ENCODE measurements at places on chromosomes 4 and X.
A peak's percentile ranks its signal among the peaks of the same experiment; 100 is the strongest.

- no peak for DNase-seq
Observed at GRCh38 chrX:155169881-155170280, 46.4 kb upstream of the VBP1 start.

- DNase-seq = no peak
Observed at GRCh38 chr4:2924286-2924685, 38.9 kb downstream of the NOP14 start.

GRCh38 chr4:176274441-176274840, 5.4 kb upstream of the ASB5 start:
- DNase-seq = no peak

DNA sequence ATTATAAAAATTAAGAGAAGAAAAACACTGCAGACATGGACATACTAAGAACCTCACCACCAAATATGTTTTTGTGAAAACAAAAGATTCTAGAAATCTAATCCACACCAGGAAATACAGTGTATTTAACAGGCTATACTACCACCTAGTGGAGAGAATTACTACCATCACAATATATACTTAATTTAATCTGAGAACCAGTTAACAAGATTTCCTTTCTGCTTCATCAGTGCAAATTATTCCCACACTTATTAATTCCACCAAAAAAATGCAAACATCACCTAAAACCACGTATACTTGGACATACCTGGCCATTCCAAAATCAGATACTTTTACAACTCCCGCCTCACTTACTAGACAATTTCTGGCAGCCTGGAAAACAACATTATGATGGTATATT, 7.0 kb upstream of the TXK start:
- no peak for DNase-seq

GRCh38 chr4:186166852-186167512, 24.4 kb upstream of the CYP4V2 start:
- no peak for DNase-seq

GRCh38 chr4:124123721-124124120, 588.8 kb downstream of the ANKRD50 start:
- DNase-seq = no peak

- DNase-seq = no peak
Observed at GRCh38 chrX:31604629-31605221, 532.9 kb upstream of the FTHL17 start.

- DNase-seq = no peak
Observed at GRCh38 chr4:123632693-123633030, 236.1 kb downstream of the SPRY1 start.

DNA sequence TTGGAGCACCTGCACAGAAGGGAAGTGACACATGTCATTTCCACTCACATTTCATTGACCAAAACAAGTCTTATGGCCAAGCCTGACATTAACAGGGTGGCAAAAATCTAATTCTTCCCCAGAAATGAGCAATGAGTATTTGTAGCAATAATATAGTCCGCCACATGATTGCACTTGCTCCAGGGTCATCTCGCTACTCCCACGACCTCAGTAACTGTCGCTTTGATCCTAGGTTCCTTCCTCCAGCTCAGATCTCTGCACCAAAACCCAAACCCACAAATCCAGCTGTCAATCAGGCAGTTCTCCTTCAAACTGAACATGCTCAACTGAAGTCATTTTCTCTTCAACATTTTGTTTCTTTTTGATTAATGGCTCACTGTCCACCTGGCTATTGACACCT, 25.2 kb upstream of the PTTG2 start:
- DNase-seq = no peak

- DNase-seq = no peak
Observed at GRCh38 chr4:87856816-87857215, 24.0 kb downstream of the MEPE start.

- no peak for DNase-seq
Observed at GRCh38 chrX:42771506-42772335, 6.2 kb downstream of the PPP1R2C start.

DNA sequence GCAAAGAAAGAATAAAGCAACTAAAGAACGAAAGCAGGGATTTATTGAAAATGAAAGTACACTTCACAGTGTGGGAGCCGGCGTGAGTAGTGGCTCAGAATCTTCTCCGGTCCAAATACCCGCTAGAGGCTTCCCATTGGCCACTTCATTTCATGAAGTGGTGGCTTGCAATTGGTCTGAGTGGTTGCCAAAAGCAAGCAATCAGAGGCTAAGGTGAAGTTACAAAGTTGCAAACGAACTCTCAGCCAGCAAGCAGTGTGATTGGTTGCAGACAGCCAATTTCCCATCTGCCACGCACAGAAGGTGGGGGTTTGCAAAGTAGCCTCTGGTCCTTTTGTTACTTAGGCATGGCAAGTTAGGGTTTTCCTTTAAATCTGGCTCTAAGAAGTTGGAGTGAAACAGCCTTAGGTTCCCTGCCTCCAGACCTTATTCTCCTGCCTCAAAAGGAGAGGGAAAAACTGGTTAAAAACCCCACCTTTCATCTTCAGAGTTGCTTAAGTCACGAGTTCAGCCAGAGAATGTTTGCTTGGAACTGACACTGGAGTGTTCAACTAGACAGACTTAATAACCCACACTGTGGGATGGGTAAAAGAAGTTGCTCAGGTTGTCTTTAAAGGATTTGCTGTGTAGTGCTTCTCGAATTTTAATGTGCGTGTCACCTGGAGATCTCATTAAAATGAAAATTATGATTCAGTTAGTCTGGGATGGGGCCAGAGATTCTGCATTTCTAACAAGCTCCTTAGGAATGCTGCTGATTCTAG, 6.9 kb upstream of the CLOCK start:
- no peak for DNase-seq

DNA sequence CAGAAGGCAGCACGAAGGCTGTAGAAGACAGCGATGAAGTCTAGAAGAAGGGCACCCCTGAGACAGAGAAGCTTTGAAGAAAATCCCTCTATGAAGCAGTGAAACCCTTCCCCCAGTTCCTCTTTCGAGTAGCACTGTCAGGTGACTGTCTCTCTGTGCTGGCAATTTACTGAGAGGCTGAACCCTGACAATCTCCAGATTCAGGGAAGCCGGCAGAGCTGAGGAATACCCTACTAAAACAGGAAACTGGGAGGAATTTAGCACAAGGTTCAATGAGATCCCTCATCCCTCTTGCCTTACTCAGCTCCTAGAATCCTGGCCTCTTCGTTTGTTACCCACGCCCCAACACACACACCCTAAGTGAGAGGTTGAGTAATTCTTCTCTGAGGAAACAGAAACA, 239.7 kb upstream of the NOCT start:
- DNase-seq = no peak

DNA sequence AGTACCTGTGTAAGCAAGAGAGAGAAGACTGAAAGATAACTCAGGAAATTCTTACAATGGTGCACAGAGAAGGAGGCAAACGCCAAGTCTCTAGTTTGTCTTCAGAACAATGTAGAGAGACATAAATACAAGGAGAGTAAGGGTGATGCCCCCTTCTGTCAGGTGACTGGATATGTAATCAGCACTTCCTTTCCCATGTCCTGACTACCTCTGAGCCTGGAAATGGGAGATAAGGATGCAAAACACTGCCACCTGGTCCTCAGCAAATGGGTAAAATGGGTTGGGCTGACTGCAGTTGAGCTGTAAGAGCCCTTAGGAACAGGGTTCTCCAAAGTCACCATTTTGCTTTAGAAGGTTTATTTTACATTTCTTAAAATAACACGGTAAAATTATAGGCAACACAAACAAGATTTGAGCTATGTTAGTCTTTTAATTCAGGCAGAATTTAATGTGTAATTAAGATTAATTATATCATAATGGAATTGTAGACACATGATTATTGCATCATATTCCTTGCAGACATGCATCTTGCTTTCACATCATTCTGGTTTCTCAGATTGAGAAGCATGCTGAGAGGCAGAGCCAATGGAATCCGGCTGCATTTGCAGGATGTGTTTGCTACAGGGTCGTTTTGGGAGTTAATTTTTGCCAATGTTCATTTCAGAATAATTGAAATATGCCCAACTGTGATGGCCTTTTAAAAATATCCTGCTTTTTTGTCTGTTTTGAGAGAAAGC, 37.2 kb upstream of the ARX start:
- DNase-seq = no peak

- peak; percentile 58 for DNase-seq
Observed at GRCh38 chr4:40924096-40924792, 174.5 kb downstream of the NSUN7 start.

GRCh38 chrX:111100191-111100590, 4.2 kb downstream of the PAK3 start:
- no peak for DNase-seq

- no peak for DNase-seq
Observed at GRCh38 chr4:166318810-166319525, 445.9 kb downstream of the TLL1 start.

GRCh38 chrX:725971-726370, 95.4 kb downstream of the SHOX start:
- DNase-seq = no peak

GRCh38 chr4:186957952-186958555, 234.4 kb upstream of the FAT1 start:
- no peak for DNase-seq

- DNase-seq = no peak
Observed at GRCh38 chr4:73619346-73619745, 890 bp downstream of the RASSF6 start.

GRCh38 chr4:174135530-174135929, 147.9 kb downstream of the FBXO8 start:
- DNase-seq = no peak

DNA sequence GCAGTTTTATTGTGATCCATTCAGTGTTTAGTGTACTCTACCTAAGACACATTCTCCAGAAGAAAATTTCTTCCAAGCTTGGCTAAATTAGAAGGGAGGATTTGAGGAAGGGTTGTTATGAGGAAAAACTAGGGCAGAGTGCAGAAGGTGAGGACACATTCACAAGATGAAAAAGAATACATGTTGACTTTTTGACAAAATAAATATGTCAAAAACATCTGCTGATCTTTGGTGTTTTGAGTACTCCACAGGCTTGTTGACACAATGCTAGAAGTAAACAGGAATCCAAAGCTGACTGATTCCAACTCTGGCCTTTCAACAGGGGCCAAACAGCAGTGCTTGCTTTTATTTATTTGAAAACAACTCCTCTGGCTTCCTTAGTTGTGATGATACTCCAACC, 125.8 kb upstream of the SLC7A11 start:
- no peak for DNase-seq

- no peak for DNase-seq
Observed at GRCh38 chr4:168614281-168615057, 117.6 kb downstream of the PALLD start.
